Dorsolateral prefrontal cortex (tissue), 122 donors: ENCODE measurements at places on chromosomes 3 and 15.
A peak's percentile ranks its signal among the peaks of the same experiment; 100 is the strongest.

GRCh38 chr3:133574260-133574881 lies 885 bp downstream of the CDV3 start:
- DNase-seq: peak; percentile 45

GRCh38 chr3:62604298-62604697 lies 230.9 kb upstream of the FEZF2 start:
- no peak for DNase-seq

- DNase-seq: no peak
These were observed 11.2 kb downstream of the CSNK1G1 start for GRCh38 chr15:64344651-64345294.

GRCh38 chr3:106048946-106049481 lies 180.2 kb upstream of the CBLB start:
- DNase-seq: no peak

DNA sequence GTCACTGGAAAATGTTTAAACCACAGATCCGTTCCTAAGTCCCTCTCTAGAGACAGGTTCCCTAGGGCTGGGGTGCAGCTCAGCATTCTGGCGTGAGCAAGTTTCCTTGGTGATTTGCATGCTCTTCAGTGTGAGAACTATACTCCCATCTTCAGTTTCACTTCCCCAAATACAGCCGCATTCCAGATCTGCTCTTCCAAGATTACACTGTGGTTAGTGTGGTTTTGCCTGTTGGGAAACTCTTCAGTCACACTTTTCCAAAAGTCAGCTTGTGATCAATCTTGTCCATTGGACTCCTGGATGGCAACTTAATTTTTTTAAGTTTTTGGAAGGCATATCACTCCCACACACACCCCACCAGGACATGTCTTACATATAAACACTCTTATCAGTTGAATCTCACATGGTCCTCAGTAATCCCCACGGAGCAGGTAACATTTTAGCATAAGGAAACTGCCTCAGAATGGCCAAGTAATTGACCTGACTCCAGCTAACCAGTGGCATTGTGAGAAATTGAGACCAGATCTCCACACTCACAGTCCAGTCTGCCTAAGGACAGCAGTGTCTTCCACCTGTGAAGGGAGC lies 33.5 kb upstream of the PTPN23 start:
- no peak for DNase-seq

- no peak for DNase-seq
These were observed 269.7 kb downstream of the ABHD5 start for GRCh38 chr3:43960448-43960840.

GRCh38 chr3:94596141-94596540 lies 533.3 kb downstream of the NSUN3 start:
- no peak for DNase-seq

- no peak for DNase-seq
These were observed 13.6 kb downstream of the RARRES1 start for GRCh38 chr3:158718490-158719170.

DNA sequence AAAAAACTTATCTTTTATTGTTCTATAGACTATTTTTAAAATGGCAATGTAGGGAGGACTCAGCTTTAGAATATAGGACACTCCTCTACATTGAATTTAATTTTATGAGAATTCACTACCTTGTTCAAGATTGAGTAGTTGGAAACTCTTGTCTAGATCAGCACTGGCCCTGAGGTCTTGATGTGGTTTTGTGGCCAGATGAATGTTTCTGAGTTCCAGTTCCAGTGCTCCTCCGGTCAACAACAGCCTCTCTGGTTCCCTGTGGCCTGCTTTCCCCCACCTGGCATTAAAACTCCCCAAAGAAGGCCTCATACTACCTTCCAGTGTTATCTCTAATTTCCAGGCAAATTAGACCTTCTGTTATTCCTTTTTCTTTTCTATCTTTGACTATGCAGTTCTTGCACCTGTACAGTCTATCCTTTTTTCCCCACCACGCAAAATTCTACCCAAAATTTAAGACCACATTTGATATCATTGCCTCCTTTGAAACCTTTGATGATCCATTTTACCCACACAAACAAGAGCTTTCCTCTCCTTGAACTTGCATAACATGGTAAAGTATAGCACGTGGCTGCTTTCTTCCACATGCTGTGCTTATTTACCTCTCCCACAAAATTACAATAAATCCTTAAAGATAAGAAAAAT lies 9.6 kb upstream of the ANP32A start:
- DNase-seq: no peak

DNA sequence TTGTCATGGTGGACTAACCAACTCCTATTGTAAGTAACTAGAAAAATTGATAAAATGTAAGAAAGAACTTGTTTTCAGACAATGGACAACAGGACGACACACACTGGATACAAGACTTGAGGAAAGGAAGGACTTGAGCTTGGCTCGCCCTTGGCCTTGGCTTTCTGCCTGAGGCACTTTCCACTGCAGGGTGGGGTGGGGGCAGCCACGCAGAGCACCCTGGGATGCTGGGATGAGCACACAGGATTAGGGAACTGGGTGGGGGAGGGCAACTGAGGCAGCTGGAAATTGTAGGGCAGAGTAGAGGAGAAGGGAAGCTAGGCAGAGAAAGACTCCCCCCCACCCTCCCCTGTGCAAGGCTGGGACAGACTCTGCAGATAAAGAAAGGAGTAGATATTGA lies 25.5 kb upstream of the HHATL start:
- no peak for DNase-seq

- DNase-seq: no peak
These were observed 29.9 kb downstream of the TIGIT start for GRCh38 chr3:114323546-114324254.

- DNase-seq: no peak
These were observed 7.7 kb downstream of the TUBGCP4 start for GRCh38 chr15:43378601-43379000.
